Glutamatergic neuron (in vitro differentiated cells): ENCODE measurements at places on chromosomes 7 and 10. TPM values are rescaled to one million over a fixed set of nuclear protein-coding genes. Genes with fewer than 3 reads are reported as not detected.

DNA sequence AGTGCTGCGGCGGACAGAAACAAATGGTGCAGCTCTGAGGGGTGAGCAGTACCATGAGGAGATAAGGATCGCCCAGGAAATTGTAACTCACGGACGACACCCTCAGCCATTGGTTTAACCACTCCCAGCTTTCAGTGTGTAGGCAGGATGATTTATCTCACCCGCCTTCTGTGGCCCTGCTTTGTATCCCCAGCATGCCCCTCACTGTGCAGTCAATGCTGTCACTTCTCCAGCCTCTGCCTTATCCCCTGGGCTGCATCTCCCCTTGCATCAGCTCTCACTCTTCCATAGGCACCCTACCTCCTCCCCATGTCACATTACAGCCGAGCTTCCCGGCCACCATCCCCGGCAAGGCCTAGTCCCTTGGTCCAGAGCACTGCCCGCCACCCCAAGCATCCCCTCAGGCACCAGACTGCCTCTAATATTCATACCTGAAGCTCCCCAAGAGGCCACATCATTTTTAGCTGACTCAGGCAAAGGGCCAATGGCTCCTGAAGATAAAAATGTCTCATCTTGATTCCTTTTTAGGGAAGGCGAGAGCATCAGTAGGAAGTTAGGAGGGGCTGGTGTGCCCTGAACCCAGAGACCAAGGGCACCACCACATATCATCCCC, 77.1 kb downstream of the CARD11 start:
- DNase-seq, result no peak

DNA sequence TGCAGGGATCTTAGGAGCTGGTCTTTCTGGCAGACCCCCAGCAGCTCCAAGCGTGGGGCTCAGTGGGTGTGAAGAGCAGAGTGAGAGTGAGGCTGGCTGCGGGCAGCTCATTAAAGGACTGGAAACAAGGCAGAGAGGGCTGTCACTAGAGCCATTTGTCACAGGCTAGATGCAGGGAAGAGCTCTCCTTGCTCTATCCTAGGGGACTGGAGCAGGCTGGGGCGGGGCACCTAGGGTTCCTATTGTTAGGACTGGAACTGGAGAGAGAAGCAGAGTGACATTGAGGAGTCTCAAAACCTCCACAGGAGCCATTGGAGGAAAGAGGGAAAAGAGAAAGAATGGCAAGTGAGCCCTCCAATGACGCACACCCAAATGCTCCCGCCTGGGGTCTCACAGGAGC, 772 bp upstream of the DDC start:
- DNase-seq, result no peak

OPN4 gene
- not detected for total RNA-seq

DNA sequence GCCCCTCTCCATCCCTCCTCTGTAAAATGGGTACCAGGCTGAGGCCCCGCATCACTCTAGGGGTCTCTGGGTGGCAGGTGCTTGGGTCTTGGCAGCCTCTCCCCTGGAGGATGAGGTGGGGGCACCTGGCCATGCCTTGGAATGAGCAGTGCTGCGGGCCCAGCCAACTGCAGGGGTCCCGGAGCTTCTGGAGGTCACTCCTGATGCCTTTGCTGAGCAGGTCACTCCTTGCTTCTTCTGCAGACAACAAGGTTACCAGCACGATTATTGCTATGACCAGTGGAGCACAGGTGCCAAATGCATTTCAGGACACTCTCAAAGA, 22.4 kb upstream of the ZNF488 start:
- DNase-seq, result no peak

DNA sequence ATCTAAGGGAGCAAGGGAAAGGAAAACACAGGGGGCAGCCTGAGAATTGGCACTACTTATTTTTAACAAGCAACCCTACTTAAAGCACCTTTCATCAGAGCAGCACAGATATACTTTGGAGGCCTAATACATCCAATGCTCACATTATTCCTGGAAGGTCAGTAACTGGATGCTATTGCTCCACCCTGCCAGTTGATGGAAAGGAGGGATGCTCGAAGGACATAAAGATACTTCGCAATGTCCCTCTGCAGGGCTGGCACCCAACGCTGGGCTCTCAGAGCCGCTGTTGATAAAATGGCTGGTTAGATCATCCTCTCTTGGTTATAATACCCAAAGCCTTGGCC, 307.9 kb upstream of the AOAH start:
- no peak for DNase-seq

DNA sequence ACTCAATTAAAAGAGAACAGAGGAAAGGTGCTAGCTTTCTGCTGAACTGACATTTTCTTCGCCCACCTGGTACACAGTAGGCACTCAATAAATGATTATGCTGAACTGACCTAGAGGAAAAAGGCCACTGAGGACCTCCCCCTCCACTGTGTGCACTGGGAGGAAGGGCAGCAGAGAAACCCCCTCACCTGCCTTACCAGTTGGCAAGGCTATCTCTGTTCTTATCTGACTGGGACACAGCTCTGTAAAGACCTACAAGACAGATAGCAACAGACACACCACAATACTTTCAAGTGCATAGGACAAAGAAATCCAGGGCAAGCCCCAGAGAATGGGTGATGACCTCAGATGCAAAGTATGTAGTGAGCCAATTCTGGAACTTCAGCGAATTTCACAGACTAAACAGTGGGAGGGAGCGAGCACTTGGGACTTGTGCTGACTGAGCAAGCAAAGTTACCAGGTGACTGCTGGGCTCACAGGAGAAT, 30.4 kb downstream of the PDLIM1 start:
- DNase-seq, result no peak

DNA sequence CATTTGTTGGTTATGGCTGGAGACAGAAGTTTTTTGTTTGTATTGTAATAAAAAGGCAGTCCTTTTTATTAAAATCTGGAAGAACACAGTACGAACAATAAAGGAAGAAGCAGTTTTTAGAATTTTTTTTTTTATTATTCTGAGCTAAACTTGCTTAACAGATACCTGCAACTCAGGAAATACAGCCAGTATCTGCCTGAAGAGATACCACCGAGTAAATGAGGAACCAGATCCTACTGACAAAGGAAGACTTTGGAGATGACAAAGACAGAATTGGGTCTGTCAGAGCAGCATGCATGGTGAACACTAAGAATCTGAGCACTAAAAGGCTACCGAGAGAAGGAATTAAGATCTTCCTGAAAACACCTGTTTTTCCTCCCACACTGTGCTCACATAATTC, 1335.9 kb upstream of the SORCS1 start:
- DNase-seq, result no peak

GRCh38 chr7:87318741-87319140, 26.7 kb upstream of the CROT start:
- no peak for DNase-seq

GRCh38 chr7:141234335-141235105, 160.7 kb downstream of the TMEM178B start:
- no peak for DNase-seq

PWWP2B gene
- 49.4 TPM for total RNA-seq

DNA sequence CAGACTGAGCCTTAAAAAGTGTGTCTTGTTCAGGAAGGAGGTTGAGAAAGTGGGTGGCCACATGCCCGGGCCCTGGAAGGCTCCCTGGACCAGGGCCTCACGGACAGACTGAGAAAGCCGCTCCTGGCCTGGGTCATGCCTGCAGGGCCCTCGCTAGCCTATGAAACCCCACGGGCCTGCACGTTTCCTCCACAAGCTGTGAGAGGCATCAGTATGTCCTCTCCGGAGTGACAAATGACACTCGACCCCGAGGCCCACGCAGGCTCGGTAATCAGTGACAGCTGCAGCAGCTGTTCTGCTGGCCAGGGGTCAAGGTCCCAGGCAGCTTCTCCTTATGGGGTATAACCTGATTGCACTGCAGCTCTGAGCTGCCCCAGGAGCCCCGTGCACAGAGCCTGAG, 47.6 kb downstream of the ASB13 start:
- DNase-seq, result no peak

- no peak for DNase-seq
Measured at GRCh38 chr10:48574817-48575380, 30.0 kb downstream of the ARHGAP22 start.

- DNase-seq, result no peak
Measured at GRCh38 chr10:95391164-95391563, 100.4 kb upstream of the PDLIM1 start.

DNA sequence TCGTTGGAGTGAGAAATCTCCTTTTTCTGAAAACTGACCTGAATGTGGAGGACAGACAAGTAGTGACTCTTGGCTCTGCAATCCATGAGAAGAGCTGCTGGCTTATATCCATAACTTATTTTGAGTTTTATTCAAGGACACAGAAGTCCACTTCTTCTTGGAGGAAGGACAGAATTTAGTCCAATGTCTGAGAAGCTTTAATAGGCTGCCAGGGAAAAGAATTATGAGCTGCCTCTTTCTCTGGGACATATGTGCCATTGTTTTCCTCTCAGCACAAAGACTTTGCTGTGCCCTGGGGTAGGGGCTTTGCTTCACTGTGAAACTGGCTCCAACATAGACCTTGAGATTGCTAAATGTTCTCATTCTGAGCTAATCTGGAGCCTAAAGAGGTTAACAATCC, 20.5 kb upstream of the AOC1 start:
- DNase-seq, result no peak

- DNase-seq, result no peak
Measured at GRCh38 chr7:136078630-136079029, 101.5 kb upstream of the MTPN start.

FFAR4 gene
- total RNA-seq, result not detected

DNA sequence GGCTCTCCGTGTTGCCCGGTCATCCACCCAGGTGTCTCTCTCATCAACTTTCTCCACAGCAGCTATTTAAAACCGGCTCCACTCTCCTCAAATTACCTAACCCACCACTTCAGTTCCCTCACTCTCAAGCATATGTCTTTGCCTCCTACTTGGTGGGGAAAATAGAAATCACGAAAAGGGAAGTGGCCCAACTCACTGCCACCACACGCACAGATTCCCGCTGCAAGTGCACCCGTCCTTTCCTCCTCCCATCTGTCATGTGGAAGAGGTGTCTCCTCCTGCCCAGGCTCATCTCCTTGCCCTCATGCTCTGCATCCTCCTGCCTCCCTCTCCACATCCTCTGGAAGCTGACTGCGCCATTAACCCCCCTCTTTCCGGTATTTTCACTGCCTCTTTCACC, 80.8 kb upstream of the MKX start:
- DNase-seq, result no peak

MYOZ1 gene
- 0.64 TPM for total RNA-seq

- DNase-seq, result no peak
Measured at GRCh38 chr10:132050191-132050590, 15.6 kb upstream of the JAKMIP3 start.

DNA sequence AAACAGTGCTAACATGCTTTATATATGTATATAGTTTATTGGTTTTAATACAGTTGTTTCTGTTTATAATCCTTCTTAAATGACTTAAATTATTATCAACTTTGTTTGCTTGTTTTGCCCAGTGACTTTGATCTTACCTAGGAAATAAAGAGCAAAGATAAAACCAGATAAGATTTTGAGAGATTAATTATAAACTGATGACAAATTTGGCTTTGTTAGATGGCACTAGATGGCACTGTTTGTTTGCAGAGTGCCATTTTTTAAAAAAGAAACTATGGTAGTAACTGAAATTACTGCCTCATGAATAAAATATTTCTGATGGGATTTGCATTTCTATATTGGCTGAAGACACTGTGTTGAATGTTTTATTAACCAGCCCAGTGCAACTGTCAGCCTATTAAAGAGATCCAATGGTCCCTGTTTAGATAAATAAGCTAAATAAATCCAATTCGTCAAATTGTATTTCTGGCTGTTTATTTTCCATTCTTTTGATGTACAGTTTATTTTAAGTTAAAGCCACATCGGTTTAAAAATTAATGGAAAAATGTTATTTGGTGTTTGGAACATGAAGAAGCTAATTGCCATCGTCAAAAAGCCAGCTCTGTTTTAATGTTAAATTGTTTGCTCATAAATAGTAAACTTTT, 28.7 kb downstream of the VTI1A start:
- DNase-seq, result no peak

DNA sequence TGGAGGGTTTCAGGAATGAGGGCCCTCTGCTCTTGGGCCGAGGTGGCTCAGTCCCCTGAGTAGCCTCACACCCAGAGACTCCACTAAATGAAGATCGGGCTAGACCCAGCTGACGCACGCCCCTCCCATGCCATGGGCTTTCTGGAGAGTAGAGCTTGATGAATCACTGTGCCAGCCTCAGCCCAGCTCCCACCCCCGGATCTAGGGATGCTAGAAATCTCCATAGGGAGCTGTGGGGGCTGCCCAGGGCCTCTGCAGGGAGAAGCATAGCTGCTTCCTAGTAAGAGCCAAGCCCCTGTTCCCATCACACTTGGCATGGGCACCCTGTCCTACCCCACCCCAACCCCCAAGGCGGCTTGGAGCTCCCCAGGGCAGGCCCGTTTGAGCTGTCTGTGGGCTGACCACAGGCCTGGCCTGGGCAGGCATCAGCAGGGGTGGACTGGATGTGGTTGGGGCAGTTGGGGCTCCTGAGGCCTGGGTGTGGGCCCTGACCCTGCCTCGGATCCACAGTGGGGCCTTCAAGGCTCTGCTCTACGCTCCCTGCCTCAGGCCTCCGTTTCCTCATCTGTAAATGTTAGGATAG, 121.2 kb downstream of the ZMIZ1 start:
- DNase-seq, result no peak

DNA sequence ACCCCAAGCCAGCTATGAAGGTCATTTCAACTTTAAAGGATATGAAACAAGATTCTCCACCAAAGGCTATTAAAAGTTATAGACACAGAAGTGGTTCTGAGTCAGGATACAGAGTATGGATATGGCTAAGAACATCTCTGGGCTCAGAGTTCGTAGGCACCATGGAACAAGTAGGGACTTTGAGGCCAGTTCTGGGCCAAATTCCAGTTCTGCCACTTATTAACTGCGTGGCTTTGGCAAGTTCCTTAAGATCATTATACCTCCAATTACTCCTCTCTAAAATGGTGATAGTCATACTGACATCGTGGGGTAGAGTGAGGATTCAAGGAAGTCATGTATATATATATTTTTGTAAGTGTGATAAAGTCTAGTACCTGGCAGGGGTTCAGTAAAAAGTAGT, 105.8 kb upstream of the NFE2L3 start:
- DNase-seq, result no peak

DNA sequence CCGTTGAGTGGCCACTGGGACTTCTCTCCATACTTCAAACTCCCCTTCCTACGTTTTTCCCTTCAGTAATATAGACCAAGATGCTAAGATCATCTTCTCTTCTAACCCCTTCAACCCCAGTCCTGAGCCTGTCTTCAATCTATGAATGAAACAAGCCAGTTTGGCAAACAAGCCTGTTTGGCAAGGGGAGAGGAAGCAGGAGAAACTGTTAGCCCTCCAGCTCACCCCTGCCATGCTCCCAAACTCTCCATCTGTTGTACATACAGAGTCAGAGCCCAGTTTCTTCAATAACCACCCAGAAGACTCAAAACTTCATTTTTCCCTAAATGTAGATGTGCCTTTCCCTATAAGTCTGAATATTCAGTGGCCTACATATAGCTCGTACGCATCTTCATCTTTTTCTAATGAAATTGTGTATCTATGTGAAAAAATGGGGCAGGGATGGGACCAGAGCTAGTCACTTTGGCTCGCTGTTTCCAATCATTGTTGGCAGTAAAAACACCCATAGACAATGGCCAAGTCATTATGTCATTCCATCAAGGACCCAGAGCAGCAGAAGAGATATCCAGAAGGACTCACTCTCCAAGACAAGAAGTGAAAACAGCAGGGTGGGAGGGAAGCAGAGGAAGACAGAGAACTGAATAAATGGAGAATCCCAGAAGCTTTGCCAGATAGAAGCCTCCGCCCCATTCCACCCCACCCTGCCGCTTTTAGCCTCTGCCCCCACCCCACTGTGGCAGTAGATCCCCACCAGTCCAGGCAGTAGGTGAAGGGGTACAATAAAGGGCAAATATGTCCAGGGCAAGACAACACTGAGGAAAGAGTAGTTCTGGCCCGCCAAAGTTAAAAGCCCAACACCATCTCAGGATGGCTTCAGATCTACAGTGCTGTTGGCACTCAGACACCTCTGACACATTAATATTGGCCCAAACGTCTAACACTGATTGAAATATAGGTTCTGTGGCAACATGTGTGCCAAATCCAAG, 87.3 kb downstream of the DOCK4 start:
- no peak for DNase-seq
